Endothelial cell (in vitro differentiated cells): ENCODE measurements at places on chromosomes 12 and 14.

DNA sequence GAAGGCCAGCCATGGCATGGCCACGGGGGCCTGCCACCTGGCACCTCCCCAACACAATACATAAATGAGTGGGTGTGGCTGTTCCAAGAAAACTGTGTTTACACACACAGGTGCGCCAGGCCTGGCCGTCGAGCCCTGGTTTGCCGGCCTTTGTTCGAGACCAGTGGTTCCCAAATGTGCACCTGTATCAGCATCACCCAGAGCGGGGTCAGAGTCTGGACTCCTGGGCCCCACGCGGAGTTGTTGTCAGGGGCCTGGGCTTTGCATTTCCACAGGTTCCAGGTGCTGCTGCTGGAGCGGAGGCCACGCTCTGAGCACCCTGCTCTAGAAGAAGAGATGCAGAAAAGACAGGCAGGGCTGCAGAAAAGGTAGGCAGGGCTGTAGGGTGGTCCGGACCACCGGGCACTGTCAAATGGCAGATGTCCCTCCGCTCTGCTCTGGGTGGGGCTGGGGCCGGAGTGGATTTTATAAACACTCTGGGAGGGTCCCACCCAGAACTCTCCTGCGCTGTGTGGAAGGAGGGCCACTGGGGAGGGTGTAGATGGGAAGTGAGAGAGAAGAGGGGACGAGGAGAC, 4.2 kb upstream of the ASPG start:
- peaks cover 2% of the 10 kb centered on the region for H3K4me1 ChIP-seq
- peaks cover 3% of the 10 kb centered on the region for H3K36me3 ChIP-seq
- peaks cover 10% of the 10 kb centered on the region for H3K27me3 ChIP-seq
- no peak for DNase-seq
- no peak overlapping the region for H3K4me3 ChIP-seq

DNA sequence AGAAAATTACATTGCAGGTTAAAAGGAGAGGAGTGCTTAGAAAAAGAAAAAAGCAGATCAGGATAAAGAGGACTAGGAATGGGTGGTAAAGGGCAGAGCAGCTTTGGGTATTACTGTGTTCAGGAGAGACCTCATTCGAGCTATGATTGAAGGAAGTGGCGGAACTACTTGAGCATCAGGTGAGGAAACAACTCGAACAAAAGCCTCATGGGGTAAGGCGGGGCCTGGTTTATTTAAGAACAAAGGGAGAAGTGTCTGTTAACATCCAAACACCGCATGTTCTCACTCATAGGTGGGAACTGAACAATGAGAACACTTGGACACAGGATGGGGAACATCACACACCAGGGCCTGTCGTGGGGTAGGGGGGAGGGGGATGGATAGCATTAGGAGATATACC, 444.6 kb upstream of the CCDC196 start:
- H3K36me3 ChIP-seq: peaks cover 3% of the 10 kb centered on the region
- H3K27me3 ChIP-seq: no peaks in the 10 kb centered on the region
- DNase-seq: no peak
- H3K4me1 ChIP-seq: peaks cover 22% of the 10 kb centered on the region
- no peak overlapping the region for H3K4me3 ChIP-seq

DNA sequence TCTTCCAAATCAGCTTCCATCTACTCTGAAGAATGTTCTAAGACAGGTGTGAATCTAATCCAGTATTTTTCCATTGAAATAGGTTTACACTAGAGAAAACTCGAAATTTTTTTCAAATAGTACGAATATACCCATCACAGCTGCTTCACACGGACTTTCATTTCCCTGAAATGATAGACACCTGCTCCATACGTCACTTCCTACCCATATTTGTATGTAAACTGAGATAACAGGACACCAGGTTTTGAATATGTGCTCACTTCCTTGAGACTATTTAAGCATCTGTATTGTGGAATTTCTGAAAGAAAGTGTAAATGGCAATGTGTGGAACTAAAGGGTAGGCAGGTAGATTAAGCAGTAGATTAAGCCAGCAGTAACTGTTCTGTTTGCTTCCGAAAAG, 13.4 kb upstream of the ITPR2 start:
- H3K36me3 ChIP-seq: no peaks in the 10 kb centered on the region
- no peak for DNase-seq
- peaks cover 9% of the 10 kb centered on the region for H3K4me1 ChIP-seq
- no peak overlapping the region for H3K4me3 ChIP-seq
- no peak overlapping the region for H3K27ac ChIP-seq

GRCh38 chr12:131851741-131852550, 23.8 kb downstream of the MMP17 start:
- no peak overlapping the region for H3K4me3 ChIP-seq
- H3K27ac ChIP-seq: no peak overlapping the region
- peaks cover 6% of the 10 kb centered on the region for H3K27me3 ChIP-seq
- H3K4me1 ChIP-seq: no peaks in the 10 kb centered on the region
- DNase-seq: no peak

DNA sequence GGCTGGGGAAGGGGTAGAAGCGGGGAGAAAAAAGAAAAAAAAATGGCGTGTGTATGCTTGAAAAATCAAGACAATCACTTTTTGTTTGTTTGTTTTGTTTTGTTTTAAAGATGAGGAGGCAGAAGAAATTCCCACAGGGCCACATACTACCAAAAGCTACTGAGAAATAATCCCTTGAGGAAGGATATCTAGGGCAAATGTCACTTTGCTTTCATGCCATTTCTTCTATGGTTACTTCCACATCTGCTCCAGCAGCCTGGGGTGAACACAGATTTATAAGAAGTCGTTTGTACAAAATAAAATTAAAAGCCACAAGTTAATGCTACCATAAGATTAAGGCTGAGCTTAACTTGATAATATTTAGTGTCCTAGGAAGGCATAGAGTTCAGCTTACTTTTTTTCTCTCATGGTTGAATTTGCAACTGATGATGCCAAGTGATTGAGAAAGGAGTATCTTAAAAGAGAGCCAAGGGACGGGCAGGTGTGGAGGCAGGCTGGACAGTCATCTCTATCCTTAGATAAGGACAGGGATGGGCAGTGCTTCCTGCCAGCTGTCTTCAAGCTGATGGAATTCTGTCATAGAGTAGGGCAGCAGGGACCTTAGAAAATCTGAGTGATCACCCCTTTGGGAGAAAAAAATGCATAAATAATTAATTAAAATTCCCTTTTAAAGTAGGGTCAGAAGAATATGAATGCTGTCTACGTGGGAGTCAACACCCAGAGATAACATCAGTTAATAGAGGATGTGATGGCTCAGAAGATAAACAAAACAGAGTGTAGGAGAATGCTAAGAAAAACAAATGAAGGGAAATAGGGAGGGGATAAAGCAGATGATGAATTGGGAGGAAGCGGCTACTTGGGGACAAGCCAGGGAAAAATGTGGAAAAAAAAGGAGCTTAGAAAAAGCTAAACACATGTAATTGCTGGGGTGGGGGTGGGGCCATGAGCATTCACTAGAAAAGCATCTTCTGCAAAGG, 57.1 kb downstream of the DYRK2 start:
- H3K36me3 ChIP-seq: no peaks in the 10 kb centered on the region
- H3K4me1 ChIP-seq: peaks cover 22% of the 10 kb centered on the region
- no peak overlapping the region for H3K4me3 ChIP-seq
- H3K27me3 ChIP-seq: peaks cover 4% of the 10 kb centered on the region

DNA sequence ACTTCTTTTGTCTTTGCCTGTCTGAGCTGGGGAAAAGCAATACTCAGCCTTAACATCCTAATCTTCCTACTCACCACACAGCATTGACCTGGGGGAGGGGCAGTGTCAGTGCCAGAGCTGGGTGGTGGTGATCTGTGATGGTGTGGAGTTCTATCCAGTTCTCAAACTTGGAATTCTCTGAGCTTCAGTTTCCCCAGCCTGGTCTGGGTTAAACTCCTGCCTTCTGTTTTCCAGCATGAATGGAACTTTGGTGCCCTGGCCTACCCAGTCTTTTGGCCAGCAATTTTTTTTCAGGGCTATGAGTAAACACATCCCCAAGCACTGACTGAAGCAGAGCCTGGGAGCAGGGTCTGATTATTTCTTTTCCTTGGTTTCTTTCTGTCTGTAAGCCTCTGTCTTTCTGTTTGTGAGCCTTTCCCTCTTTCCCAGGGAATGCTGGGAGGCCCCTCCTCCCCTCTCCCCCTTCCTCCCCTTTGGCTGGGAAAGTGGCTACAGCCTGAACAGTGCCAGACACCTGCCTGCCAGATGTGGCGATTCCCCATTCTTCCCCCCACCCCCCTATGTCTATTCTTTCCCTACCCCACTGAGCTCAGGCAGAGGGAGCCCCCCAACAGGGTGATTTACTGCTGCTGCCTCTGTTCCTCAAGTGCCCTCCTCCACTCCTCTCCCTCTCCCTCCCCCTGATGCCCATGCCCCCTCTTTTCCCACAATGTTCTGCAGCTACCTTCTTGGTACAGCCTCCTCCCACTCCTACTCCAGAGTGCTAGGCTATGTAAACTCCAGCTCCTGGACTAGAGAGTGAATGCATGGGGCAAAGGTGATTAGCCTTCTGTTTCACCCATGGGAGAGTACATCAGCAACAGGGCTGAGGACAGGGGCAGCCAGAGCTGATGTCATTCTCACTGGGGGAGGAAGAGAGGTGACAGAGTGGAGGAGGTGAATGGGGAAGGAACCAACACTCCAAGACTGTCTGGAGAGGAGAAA, 11.1 kb downstream of the GPR84 start:
- H3K4me1 ChIP-seq: peaks cover 42% of the 10 kb centered on the region
- no peak for DNase-seq
- H3K27ac ChIP-seq: no peak overlapping the region
- H3K27me3 ChIP-seq: peaks cover 12% of the 10 kb centered on the region
- peaks cover 9% of the 10 kb centered on the region for H3K36me3 ChIP-seq

DNA sequence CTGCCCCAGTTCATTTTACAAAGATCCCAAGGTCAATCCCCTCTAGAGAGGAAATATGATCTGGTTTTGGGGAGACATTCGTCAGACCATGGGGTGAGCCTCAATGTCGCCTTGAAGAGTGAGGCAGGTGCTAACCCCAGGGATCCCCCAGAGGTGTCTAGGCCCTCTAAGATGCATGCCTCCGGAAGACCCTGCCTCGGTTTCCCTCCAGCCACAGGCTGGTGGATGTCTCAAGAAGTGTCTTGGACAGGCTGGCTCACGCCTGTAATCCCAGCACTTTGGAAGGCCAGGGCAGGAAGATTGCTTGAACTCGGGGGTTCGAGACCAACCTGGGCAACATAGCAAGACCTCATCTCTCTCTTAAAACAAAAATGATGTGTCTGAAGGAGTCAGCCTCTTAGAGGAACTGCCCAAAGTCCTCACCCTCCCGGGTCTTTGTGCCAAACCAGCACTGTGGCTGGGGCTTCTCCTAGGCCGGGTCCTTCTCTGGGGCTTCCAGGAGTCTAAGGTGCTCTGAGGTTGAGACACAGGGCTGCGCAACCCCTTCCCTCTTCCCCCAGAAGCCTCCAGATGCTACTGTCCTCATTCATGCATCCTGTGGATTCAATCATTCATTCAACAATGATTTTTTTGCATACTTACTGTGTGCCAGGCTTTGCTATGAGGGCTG, 24.7 kb upstream of the BEGAIN start:
- no peak overlapping the region for H3K4me3 ChIP-seq
- no peak for DNase-seq
- H3K27me3 ChIP-seq: no peaks in the 10 kb centered on the region
- peaks cover under 1% of the 10 kb centered on the region for H3K4me1 ChIP-seq
- H3K27ac ChIP-seq: no peak overlapping the region

DNA sequence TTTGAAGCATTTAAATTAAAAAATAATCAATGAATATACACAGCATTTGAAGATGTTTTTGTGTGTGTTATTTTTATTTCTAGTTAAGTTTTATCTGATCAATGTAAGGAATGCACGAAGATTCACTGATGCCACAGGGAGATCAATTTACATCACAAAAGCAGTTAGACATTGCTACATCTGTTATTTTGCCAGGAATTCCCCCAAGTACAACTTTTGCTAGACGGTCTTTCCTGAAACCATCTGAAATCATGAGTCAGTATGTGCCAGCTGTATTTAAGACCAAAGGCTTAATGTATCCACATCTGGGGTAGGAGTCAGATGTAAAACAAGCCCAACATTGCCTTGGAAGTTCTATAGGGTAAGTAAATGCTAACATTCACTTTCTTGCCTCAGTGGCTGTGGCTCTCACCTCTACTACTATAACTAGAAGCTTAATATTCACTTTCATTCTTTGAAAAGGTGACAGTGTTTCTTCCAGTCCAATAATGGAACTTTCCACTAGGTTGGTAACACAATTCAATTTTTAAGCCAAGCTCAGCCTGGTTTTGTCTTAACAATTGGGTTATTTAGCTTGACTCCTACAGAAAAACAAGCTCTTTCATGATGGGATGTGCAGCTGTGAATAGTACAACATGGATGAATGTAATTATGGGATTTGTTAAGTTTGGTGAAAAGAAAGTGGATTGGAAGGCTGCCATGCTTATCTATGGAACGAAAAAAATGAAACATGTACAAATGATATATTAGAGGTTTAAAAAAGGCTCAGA, 385.4 kb upstream of the TMEM132C start:
- no peaks in the 10 kb centered on the region for H3K4me1 ChIP-seq
- peaks cover 3% of the 10 kb centered on the region for H3K27me3 ChIP-seq
- no peak for DNase-seq
- no peak overlapping the region for H3K27ac ChIP-seq
- peaks cover 4% of the 10 kb centered on the region for H3K36me3 ChIP-seq
- H3K4me3 ChIP-seq: no peak overlapping the region

DNA sequence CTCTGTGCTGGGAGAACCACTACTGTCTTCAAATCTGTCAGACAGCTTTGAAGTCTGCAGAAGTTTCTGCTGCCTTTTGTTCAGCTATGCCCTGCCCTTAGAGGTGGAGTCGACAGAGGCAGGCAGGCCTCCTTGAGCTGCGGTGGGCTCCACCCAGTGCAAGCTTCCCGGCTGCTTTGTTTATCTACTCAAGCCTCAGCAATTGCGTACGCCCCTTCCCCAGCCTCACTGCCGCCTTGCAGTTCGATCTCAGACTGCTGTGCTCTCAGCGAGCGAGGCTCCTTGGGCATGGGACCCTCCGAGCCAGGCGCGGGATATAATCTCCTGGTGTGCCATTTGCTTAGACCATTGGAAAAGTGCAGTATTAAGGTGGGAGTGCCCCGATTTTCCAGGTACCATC, 25.1 kb upstream of the KLRB1 start:
- peaks cover 16% of the 10 kb centered on the region for H3K4me1 ChIP-seq
- peaks cover 19% of the 10 kb centered on the region for H3K36me3 ChIP-seq
- no peaks in the 10 kb centered on the region for H3K27me3 ChIP-seq
- no peak for DNase-seq
- H3K27ac ChIP-seq: no peak overlapping the region

GRCh38 chr14:101542391-101542790, 18.9 kb upstream of the DIO3 start:
- H3K27ac ChIP-seq: no peak overlapping the region
- no peak for DNase-seq
- H3K4me1 ChIP-seq: no peaks in the 10 kb centered on the region
